Neural progenitor cell (in vitro differentiated cells): ENCODE measurements at places on chromosomes 5 and 9.

- DNase-seq = peak; percentile 56
Measured at GRCh38 chr9:12416716-12417115, 276.5 kb upstream of the TYRP1 start.

DNA sequence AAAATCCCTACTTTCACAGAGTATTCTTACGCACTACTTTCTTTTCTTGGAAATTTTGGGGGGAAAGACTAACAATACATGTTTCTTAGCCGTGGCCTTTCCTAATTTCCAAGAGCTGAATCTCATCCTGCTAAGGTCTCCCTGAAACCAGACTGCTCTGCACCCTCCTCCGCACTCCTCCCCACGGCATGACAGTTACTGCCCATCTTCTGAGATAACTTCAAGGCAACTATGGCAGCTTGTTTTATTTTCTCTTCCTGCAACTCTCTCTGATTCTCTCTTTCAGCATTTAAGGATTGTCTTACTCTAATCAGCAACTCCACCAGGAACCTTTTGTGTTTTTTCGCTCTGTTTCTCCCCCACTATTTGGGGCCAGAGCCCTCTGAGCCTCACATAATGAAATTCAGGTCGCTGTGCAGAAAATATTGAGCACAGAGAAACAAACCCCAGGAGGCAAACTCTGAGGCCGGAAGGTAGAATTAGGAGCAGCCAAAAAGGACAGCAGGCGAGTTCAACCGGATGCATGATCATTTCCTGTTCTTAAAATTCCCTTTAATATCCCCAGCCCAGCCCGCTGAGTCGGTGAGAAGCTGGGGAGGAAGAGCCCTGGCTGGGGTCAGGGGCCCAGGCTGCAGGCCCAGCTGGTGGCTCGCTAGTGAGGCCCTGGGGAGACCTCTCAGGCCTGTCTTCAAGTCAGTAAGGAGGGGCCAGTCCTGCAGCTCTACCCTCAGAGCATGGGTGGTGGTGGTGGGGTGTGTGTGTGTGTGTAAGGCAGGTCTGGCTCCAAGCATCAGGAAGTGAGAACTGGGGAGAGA is 213.6 kb upstream of the S1PR3 start:
- DNase-seq = peak; percentile 70

DNA sequence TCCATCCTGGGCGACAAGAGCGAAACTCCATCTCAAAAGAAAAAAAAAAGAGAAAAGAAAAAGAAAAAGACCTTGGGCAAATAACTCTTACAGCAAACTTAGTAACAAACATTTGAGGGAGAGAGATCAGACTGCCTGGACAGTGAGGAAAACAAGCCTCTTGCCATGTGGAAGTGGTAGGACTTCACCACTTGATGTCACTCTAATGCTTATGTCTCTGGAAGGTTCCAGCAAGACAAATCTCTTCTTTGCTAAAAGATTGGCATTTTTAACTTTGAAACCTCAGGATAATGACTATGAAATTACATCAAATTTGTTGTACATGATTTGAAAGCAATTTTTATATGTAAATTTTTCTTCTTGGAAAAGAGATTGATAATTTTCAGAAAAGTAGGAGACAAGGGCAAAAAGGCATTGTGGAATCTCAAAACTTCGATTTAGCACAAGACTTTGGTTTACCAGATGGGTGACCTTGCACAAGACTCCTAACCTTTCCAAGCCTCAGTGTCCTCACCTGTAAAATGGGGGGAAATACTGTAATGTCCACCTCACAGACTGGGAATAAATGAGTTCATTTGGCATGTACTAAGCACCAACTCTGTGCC is 5.4 kb downstream of the ACTL7B start:
- DNase-seq = no peak

DNA sequence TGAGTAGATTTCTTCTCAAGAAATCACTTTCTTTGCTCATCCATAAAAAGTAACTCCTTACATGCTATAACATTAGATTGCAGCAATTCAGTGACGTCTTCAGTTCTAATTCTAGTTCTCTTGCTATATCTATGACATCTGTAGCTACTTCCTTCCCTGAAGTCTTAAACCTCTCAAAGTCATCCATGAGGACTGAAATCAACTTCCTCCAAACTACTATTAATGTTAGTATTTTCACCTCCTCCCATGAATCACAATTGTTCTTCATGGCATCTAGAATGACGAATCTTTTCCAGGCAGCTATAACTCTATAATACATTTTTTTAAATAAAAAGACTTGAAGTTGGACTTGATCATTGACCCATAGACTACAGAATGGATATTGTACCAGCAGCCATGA is 46.2 kb upstream of the PRRC1 start:
- no peak for DNase-seq

DNA sequence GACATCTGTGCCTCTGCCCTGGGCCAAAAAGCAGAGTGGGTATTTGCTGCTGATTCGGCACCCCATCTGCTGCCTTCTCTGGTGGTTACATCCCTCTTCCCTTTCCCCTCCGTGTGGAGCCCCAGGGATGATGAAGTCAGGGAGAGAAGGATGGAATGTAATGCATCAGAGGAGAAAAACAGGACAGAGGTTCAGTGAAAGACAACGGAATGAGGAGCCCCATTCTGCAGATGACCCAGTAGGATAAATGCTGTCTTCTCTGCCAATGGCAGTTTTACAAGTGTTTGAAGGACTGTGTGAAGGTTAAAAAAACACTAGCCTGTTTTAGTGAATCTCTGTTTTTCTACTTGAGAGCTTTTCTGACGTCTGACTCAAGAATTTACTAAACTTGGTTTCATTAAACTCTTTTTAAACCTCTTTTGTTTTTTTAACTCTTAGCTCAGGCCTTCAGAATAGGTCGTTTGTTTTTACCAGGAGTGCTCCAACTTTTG is 86.3 kb downstream of the NLN start:
- no peak for DNase-seq

- no peak for DNase-seq
Measured at GRCh38 chr5:125486634-125487033, 740.2 kb upstream of the ZNF608 start.

DNA sequence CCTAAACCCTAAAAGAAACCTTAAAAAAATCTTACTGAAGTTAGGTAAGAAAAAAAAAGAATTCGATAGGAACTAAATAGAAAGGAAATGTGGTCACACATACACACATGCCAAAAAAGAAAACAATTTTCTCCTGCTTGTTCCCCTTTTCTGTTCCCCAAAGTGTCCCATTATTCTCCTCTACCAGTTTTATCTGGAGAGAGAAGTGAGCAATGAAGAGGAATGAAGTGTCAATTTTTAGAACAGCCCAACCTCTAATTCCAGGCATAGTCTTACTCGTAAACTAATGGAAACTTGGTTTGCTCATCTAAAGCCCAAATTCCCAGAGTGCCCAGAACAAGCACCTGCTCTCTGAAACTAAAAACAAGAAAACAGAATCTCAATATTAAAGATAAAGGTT is 26.1 kb downstream of the AP3B1 start:
- DNase-seq = no peak

DNA sequence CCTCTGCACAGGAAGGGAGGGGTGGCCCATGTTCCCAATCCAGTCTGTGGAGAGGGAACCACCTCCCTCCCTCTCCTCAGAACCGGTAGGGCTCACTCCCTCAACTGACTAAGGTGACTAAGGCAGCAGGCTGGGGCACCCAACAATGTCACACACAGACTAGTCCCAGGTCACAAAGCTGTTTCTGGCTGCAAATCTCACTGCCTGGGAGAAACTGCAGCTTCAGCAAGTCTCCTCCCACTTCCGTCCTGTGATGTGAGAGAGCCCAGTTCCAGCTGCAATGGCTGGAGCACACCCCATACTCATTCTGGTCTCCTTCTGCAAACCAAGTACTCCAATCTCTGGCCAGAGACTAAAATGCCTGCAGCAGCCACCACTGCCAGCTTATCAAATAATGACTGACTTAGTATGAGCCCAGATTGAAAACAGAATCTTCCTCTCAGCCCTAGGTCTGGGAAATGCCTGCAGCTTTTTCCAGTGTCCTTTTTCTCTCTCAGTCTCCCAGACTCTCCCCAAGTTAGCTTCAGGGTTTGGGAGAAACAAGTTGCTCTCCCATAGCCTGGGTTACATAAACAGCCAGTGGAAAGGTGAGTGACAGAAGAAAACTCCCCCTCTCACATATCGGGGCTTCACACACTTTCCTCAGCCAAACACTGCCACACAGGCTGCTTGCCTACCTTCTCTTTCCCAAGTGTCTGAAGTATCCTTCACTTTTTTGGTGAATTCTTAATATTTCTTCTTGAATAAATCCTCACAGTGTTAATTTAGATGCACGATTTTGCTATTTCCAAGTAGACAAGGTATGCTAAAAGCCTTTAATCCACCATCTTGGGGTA is 247.4 kb upstream of the RASA1 start:
- peak; percentile 59 for DNase-seq

DNA sequence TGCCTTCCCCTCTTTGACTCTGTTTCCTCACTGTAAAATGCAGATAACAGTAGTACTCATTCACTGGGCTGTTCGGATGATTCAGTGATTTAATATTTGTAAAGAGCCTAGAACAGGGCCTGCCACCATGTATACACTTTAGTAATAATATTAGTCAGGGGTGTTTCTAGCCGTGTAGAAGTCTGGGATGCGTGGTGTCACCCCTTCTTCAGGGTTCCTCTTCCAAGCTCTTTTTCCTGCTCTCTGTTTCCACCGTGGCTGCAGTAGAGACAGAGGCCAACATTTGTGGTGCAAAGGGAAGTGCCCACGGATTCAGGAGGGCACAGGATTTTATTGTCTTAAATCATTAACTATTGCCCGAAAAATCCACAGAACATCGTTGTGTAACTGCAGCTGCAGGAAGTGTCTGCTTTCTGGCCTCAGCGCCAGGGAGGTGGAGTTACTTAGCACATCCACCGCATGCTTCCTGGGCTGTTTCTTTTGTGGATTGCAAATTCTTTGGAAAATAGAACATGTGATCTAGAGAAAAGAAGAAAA is 61.7 kb downstream of the TRIO start:
- DNase-seq = no peak

DNA sequence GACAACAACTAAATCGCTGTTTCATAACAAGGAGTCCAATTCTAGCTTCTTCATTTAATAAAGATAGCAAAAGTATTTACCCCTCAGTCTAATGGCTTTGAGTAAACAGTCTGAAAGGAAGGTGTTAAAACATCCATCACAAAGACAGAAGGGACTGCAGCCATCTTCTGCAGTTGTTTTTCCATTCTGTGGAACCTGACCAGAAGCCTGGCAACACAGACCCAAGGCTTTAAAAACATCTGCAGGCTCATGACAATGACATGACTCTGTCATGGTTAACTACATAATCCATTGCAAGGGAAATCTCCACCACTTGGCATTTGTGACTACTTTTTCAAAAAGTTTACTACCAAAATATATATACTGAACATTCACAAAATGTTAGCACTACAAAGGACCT is 51.9 kb downstream of the ELL2 start:
- no peak for DNase-seq

DNA sequence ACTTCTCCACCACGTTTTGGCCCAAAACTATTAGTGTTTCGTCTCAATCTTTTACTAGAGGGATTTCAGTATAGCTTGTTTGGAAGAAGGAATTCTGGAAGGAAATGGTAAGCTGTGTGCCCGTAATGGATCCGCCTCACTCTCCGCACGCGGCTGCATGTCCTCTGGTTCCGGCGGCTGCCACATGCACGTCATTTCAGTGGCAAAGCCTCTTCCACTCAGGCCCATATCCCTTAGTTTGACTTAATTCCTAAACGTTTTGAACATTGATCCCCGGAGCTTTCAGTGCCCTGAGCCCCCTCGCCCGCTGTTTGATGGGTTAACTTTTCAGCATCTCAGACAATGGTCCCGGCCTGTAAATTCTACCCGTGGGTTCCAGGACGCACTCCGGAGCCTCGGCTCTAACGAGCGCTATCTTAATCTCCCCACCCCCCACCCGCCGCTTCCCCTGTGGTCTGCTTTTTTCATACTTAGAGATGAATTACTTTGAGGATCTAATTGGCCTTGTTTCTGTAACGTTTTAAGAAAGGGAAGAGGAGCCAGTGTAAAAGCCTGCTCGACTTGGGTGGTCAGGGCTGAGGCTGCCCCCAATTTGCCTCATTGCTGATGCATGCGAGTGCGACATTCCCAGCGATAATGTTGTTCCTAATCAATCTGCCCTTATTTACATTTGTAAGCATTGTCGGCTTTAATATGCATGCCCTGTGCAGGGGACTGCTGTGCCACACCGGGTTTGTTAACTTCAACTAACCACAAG is 4.6 kb downstream of the PTCH1 start:
- DNase-seq = peak; percentile 62

- no peak for DNase-seq
Measured at GRCh38 chr5:96172436-96172835, 210.8 kb upstream of the ELL2 start.

- peak; percentile 67 for DNase-seq
Measured at GRCh38 chr9:133658442-133659431, 22.6 kb downstream of the DBH start.

- no peak for DNase-seq
Measured at GRCh38 chr9:82736126-82736525, 326.8 kb downstream of the RASEF start.

DNA sequence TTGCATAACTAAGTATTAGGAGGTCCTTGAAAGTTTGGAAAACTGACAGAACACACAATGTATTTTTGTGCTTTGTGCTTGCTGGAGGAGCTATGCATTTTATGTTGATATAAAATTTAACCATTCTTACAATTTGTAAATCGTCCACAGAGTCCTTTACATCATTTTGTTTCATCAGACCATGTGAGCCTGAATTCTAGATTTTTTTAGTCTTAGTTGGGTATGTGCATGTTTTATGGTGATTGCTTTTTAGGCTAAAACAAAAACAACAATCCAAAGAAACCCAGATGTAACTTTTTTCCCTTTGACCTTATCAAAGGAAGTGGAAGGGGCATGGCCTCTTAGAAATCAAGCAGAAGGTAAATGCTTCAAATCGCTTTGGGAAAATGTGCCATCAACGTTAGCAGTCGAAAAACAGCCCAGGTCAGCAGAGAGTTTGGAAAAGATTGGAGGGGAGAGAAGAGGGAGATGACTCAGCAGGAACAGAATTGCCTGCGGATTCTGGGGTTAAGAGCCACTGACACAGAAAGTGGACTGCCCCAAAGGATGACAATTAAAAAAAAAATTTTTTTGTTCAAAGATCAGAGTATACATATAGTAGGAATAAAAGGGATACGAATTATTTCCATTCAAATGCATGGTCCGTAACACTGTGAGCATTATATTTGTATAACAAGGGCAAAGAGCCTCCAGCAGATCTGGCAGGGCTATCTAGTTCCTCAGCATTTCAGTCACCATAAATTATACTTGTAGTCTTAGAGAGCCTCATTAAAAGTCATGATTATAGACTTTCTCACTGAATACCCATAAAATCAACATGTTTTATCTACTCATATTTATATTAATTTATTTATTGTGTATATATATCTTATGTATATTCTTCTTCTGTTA is 253.5 kb upstream of the HAPLN1 start:
- peak; percentile 27 for DNase-seq

DNA sequence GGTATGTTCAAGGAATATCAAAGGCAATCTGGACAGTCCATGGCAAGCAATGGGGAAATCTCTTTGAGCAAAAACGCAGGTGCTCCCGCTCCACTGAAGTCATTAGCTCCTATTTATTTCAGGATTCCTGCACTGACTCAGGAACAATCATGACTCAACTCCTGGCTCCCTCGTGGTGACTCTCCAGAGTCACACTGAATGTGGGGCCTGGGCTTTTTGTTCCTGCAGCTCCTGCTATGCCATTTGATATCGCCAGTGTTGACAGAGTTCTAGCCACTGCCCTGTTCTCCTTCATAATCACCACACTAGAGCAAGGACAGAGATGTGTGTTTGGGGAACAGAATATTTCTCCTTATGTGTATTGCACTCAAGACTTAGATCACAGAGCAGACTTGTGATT is 187.2 kb upstream of the ZNF462 start:
- no peak for DNase-seq
